IMR-90 (cell line): ENCODE measurements at places on chromosomes 5 and 9. TPM values are rescaled to one million over a fixed set of nuclear protein-coding genes. Genes with fewer than 3 reads are reported as not detected.

Gene CTNND2
- polyA plus RNA-seq: not detected in 2 replicates

Gene PCDHGA6
- polyA plus RNA-seq: 4.7 TPM in 2 replicates

Gene CTXN3
- polyA plus RNA-seq: not detected in 2 replicates

Gene EGFL7
- 10.4 and 16.4 TPM in 2 replicates for polyA plus RNA-seq

Gene OR1L6
- polyA plus RNA-seq: not detected in 2 replicates

Gene ST6GALNAC6
- 47.6 and 48.6 TPM in 2 replicates for polyA plus RNA-seq

- H3K4me1 ChIP-seq: peaks cover 5% of the 10 kb centered on the region
- DNase-seq: no peak
- H3K36me3 ChIP-seq: peaks cover 7% of the 10 kb centered on the region
- H3K27ac ChIP-seq: no peak overlapping the region
- H3K4me3 ChIP-seq: no peak overlapping the region
- H3K27me3 ChIP-seq: no peaks in the 10 kb centered on the region
These were observed 298.2 kb upstream of the RFX3 start for GRCh38 chr9:3823842-3824475.

GRCh38 chr5:82257247-82257646 lies 20.9 kb downstream of the RPS23 start:
- peaks cover 1% of the 10 kb centered on the region; the same call in 1 of the 2 replicates for H3K4me1 ChIP-seq
- no peak for DNase-seq
- no peak overlapping the region for H3K27ac ChIP-seq
- H3K27me3 ChIP-seq: no peaks in the 10 kb centered on the region
- no peaks in the 10 kb centered on the region for H3K36me3 ChIP-seq

DNA sequence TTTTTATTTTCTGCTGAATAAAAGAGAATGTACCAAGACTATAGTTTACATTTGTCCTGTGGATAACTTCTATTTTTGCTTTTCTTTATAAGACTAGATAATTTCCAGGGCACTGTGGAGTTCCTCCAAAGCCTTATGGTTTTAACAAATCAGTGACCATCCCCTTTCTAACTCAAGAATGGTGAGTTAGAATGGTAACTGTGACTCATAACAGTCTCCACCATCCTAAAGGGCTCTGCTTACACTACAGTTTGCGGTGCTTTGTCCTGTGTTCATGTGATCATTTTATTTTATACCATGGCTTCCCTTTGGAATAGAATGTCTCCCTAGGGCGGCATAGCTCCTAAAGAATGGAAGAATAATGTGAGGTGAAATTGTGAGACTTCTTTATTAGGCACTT lies 30.2 kb downstream of the WDR36 start:
- no peak overlapping the region for H3K4me3 ChIP-seq
- peaks cover 20% of the 10 kb centered on the region for H3K36me3 ChIP-seq
- H3K27ac ChIP-seq: no peak overlapping the region
- no peaks in the 10 kb centered on the region for H3K27me3 ChIP-seq

DNA sequence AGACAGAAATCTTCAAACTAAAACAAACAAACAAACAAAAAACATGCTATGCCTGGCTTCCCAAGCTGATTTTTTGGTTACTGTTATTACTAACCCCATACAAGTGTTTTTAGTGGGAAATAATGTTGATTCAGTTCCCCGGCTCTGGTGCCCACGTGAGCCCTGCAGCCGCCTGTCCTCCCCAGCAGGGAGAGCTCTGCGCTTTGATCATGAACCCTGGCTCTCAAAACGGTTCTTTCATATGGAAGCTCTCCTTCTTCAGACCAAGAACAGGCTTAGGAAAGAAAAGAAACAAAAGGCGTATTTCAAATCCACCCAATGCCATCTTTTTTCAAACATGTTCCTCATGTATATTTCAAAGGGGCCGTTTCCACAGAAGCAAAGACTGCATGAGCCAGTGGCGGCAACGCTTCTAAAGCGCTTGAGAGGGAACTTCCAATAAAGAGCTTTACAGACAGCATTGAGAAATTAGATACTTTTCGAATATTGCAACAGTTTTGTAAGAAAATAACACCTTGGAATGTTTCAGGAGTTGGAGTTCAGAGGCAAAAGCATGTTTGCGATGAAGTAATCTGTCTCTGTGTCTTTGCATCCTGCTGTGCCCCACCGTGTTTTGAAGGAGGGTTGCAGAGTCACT lies 74.8 kb downstream of the ICE1 start:
- H3K27me3 ChIP-seq: peaks cover 3% of the 10 kb centered on the region; the same call in 1 of the 2 replicates
- H3K27ac ChIP-seq: no peak overlapping the region
- H3K4me1 ChIP-seq: no peaks in the 10 kb centered on the region
- no peak overlapping the region for H3K4me3 ChIP-seq

DNA sequence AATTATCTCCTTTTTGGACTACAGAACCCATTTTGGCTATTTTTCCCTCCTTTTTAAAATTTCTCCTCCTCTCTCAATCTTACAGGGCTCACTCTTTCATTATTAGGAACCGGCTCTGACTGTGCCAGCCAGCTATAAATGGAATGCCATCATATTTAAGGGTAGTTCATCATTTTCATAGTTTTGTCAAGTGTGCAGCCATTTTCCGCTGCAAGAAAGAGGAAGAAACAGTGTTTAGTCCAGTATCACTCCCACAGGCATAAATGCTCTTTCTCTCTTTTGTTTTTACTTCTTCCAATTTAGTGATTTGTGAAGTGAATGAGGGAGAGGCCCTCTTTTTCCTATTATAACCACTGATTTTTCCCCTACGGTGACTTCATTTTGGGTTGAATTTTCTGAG lies 290.0 kb downstream of the NR3C1 start:
- DNase-seq: no peak
- no peak overlapping the region for H3K4me3 ChIP-seq
- H3K36me3 ChIP-seq: no peaks in the 10 kb centered on the region
- no peak overlapping the region for H3K27ac ChIP-seq
- no peaks in the 10 kb centered on the region for H3K27me3 ChIP-seq
- no peaks in the 10 kb centered on the region for H3K4me1 ChIP-seq

DNA sequence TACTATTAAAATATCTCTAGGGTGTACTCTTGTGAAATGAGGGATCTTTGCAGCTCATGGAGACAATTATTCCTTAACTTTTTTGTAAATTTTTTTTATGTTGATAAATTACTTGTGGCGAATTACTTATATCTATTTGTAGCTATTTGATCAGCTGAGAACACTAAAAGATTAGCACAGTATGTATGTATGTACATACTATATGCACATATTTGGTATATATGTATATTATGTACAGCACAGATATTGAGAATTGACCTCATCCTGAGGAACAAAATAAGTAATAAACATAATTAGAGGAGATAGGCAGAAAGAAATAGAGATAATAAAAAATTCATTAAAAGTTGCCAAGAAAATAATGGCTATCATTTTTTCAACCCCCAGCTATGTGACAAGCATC lies 11.8 kb downstream of the CDKN2A start:
- H3K27me3 ChIP-seq: peaks cover 7% of the 10 kb centered on the region
- H3K27ac ChIP-seq: no peak overlapping the region
- DNase-seq: no peak
- H3K36me3 ChIP-seq: no peaks in the 10 kb centered on the region

GRCh38 chr9:93577975-93578682 lies 1.7 kb downstream of the PHF2 start:
- no peak overlapping the region for H3K27ac ChIP-seq
- no peaks in the 10 kb centered on the region for H3K36me3 ChIP-seq
- peaks cover 26% of the 10 kb centered on the region for H3K4me1 ChIP-seq
- H3K27me3 ChIP-seq: no peaks in the 10 kb centered on the region

GRCh38 chr5:160272264-160272663 lies 40.1 kb downstream of the CCNJL start:
- peaks cover 4% of the 10 kb centered on the region for H3K36me3 ChIP-seq
- H3K4me1 ChIP-seq: peaks cover 15% of the 10 kb centered on the region
- H3K4me3 ChIP-seq: no peak overlapping the region
- no peaks in the 10 kb centered on the region for H3K27me3 ChIP-seq
